ENCODE measurements at places on chromosomes 7 and 10.
A peak's percentile ranks its signal among the peaks of the same experiment; 100 is the strongest.

GRCh38 chr7:40341836-40342235 lies 207.0 kb downstream of the SUGCT start:
- no peak for DNase-seq

- DNase-seq: peak; percentile 34
Measured at GRCh38 chr10:11986593-11987216, 55.9 kb downstream of the UPF2 start.

- no peak for DNase-seq
Measured at GRCh38 chr10:80392250-80392649, 16.1 kb upstream of the PRXL2A start.

DNA sequence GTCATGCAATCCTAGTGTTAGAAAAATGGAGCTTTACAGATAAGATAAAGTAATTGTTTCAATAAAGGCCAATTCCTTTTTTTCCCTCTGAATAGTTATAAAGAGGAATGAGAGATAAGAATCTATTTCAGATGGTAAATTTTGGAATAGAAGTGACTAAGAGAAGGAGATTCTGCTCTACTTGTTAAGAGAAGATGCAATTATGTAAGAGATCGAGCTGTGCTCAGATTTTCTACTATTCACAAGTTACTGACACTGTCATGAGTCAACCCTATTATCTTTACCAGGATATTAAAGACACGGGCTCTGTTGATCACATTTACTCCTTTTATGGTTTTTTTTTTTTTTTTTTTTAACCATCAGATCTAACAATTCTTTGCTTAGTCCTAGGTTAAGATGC lies 511.3 kb downstream of the ARL4A start:
- no peak for DNase-seq

GRCh38 chr10:111207500-111207899 lies 130.7 kb downstream of the ADRA2A start:
- DNase-seq: no peak

DNA sequence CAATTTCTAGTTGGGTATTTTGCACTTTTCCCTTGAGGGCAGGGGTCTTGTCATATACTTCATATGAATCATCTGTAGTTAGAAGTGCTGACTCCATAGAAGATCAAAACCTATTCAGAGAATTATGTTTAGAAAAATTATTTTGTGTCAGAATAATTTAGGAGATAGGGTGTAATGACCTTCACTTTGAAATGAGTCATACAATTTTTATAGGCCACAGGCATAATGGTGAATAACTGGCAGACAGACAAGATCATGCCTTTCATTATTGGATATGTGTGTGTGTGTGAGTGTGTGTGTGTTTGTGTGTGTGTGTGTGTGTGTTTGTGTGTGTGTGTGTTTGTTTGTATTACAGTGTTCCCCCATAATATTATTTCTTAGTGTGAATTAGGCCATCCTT lies 523.0 kb downstream of the ANKRD7 start:
- DNase-seq: no peak

DNA sequence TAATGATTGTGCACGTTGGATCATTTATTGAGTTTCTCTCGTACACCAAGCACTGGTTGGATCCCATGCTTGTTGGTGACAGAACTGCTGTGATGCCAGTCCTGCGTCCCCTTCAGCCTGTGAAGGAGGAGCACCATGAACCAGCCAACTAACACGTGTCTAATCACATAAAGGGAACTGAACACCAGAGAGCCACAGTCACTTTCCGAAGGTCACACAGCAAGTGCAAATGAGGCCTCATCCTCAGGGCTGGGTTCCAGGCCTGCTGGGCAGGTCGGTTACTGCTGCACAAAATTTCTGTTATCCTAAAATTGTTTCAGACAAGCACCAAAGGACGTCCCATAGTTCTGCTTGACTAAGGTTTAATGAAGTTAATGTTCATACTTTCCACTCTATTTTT lies 332.0 kb upstream of the ZNF32 start:
- DNase-seq: no peak

All from stimulated activated CD8-positive, alpha-beta memory T cell treated with anti-CD3 and anti-CD28 coated beads, Interleukin-4, amount 100 ng/mL, for 24 hours (primary cell).